Cortex of kidney (tissue), 1 donor: ENCODE measurements at places on chromosomes 11 and 22.

DNA sequence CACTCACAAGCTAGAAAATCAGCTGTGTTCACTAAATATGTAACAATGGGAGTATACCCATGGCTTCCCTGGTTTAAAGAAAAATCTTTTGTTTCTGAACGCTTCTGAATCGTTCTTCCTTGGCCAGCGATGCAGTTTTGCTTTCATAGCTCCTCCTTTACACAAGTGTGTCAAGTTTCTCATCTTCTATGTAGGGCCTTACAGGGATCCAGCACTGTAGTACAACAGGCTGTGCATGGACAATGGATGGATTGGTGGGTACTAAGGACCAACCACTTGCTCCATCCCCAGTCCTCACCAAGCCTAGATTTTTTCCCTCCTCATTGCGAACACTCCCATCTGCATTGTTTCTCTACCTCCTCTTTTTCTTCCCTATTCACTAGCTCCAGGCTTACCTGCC, 24.3 kb upstream of the POU2AF2 start:
- DNase-seq, result no peak

- no peak for DNase-seq
These were observed 273.3 kb upstream of the C11orf87 start for GRCh38 chr11:109148669-109149068.

- DNase-seq, result no peak
These were observed 1022.0 kb downstream of the TBC1D22A start for GRCh38 chr22:47784367-47784983.

DNA sequence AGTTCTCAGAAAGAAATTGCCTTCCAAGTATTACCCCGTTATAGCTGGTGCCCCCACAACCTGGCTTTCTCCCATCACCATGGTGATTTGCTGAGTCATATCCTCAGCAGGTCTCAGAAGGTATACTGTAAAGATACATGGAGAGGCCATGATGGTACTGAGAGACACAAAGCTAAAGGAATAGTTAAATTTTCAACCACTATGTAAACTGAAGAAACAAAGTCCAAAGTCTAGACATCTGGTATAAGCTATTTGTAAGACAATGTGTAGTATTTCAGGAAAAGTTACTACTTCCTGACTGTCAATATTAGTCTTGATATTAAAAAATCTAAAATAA, 377.1 kb downstream of the DCDC1 start:
- DNase-seq, result no peak

DNA sequence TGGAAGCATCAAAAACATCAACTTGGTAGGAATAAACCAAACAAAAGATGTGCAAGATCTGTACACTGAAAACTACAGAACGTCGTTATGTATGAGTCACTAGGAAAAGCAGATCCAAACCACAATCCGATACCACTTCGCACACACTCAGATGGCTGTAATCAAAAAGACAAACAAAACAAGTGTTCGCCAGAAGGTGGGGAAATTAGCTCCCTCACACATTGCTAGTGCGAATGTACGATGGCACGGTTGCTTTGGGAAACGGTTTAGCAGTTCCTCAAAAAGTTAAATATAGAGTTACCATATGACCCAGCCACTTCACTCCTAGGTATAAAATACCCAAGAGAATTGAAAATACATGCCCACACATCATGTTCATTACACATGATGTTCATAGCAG, 14.8 kb upstream of the CARD10 start:
- no peak for DNase-seq

- no peak for DNase-seq
These were observed 32.1 kb upstream of the SLC5A12 start for GRCh38 chr11:26753723-26754504.

DNA sequence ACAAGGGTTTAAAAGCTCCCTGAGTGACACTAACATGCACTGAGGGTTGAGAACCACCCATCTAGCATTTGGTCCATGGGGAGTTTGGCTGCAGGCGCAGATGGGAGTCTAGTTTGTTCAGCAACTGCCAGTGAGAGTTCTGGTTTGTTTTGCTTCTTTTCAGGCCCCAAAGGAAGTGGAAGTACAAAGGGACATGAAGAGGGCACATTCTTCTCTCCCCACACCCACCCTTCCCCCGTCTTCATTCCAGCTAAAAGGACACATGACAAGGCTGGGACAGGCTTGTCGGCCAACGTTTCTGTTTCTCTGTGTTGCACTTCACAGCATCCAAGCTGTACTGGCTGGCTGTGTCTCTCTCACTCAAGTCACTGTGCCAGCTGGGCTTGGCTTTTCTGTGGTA, 8.2 kb upstream of the ENDOD1 start:
- no peak for DNase-seq
